Activated CD4-positive, alpha-beta T cell treated with anti-CD3 and anti-CD28 coated beads for 36 hours (primary cell): ENCODE measurements at places on chromosomes 7 and 10. TPM values are rescaled to one million over a fixed set of nuclear protein-coding genes. Genes with fewer than 3 reads are reported as not detected.
A peak's percentile ranks its signal among the peaks of the same experiment; 100 is the strongest.

Gene DPCD
- total RNA-seq: 19.3 TPM

Gene ZPBP
- not detected for total RNA-seq

DNA sequence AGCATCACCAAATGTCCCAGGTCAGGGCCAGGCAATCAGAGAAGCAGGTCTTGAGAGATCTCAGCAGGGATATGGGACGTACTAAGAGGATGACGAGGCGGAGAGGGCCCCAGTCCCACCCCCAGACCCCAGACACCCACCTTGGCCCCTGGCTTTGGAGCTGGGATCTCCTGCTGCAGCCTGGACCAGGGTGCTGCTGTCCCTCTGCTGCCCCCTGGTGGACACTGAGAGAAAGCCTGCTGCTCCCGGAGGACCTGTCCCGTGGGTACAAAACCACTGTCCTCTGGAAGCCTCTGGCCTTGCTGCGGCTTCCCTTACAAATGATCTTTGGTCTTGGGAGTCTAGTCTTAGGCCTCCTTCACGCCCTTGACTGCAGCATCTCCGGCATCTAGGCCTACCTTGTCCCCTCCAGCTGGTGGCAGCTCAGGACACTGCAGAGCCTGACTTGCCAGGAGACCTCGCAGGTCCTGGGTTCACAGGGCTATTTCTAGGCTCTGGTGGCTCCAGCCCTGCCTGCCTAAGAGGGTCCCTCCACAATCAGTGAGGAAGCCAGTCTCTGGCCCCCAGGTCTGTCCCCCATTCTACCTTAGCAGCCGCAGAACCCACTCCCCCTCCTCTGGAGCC, 97.1 kb downstream of the RGS10 start:
- DNase-seq: peak; percentile 93

DNA sequence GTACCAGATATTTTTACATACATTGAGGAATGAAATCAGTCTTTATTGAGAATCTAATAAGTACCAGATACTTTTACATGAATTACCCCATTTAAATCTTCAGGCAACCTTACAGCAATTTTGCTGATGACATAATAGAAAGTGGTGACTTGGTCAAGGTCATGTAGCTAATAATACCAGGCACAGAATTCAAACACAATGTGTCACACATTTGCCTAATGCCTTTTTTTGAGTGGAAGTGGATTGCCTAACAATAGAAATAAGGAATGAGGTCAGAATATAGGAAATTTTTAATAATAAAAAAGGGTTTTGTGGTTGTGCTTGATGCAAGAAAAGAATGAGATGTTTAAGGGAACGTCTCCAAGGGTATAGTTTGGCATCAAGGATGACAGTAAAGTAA, 466.6 kb upstream of the IGFBP3 start:
- DNase-seq: no peak

GRCh38 chr10:76555067-76555670, 1082.4 kb downstream of the KCNMA1 start:
- DNase-seq: no peak

DNA sequence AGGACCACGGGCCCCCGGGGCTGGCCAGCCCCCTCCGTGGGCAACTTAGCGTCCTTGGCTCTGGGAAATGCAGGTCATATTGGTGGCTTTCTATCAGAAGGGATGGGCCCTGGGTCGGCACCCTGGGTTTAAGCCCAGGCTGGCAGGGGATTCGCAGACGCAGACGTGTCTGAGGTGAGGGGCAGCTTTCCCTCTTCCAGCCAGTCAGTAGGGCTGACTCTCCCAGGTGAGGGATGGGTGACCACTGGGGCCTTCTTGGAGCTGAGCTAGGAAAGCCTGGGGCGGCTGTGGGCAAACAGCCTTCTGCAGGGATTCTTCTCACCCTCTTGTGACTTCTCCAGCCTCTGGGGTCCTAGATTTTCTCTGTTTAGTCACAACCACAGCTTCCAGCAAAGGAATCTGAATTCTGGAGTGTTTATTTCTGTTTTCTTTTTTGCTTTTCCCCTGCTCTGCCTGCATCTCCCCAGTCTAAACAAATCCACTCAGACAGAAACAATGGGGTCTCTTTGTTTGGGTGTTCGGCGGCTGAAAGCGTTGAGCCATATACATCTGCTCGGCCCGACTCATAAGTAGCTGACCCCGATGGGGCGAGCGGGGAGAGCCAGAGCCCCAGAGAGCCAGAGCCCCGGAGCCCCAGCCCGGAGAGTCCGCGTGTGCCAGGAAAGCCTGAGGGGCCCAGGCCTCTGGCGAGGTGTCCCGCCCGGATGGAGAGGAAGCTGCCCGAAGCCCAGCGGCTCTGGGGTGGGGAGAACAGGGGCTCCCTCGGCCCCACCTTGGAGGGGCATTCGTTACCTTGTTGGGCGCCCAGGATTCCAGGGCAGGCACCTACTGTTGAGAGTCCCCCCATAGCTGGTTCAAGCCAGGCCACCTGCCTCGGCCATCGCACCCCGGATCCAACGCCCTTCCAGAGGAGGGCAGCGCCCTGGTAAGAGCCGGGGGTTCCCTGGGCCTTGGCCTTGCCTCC, 2.0 kb downstream of the MNX1 start:
- no peak for DNase-seq

DNA sequence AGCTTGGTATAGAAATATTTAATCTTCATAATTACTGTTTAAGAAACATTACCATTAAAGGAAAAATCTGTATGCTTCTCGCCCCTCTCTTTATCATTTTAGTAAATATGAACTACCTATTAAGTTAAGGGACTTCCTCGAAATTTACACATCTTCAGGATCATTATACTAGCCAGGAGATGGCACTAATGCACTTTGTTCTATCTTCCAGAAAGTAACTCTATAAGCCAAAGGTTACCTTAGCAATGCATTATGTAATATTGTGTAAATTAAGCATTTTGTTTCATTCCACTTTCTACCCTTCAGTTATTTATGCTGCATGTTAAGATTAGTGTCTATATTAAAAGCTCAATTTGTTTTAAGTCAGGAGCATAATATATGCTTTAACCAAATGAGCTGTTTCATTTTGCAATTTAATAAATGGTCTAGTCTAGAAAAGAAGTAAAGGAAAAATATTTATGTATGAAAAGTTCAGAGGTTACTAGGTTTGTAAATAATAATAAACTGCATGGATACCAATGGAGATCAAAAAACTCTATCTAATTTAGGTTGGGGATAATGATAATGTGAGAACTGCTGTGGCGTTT, 128.5 kb downstream of the ANKRD7 start:
- no peak for DNase-seq

DNA sequence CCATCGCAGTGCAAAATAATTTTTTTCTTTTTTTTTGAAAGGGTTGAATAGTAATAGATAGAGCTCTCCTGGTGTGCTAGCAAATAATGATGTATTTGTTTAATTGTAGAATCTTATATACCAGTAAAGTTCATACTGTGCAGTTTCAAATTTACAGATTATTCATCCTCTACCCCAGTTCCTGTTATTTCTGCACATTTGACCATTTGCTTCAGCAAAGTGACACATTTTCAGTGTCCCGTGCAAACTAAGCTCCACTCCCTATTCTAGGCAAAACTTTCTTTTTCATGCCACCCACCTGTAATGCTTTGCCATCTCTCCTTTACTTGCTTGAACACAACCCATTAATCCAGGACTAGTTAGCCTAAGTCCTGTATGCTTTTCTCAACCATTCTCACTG, 43.0 kb downstream of the SHOC2 start:
- no peak for DNase-seq

DNA sequence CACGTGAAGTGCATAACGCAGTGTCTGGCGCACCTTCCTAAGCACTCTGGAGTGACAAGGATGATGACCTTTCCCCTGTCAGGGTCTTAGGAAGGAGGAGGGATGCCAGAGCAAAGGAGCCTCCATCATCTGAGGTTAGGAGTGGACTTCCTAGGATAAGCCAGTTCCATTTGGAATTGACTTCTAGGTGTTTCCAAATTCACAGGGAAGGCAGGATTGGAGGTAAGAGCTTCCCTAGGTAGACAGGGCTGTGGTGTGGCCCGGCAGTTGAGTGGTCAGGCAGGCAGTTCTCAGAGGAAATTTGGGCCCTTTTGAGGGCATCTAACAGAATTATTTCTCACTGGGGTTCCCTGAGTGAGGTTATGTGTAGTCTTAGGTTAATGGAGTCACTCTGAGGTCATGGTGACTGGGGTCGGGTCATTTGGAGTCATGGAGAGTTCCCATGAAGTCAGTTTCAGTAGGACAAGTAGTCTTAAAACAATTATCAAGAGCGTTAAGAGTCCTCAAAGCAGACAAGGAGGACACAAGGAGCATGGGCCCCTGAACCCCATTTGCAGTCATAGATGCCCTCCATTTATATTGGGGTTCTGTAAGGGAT, 8.2 kb downstream of the PPIF start:
- no peak for DNase-seq

- no peak for DNase-seq
These were observed 299.4 kb downstream of the PTEN start for GRCh38 chr10:88162852-88163251.
